ENCODE measurements at places on chromosomes 12 and 14.

DNA sequence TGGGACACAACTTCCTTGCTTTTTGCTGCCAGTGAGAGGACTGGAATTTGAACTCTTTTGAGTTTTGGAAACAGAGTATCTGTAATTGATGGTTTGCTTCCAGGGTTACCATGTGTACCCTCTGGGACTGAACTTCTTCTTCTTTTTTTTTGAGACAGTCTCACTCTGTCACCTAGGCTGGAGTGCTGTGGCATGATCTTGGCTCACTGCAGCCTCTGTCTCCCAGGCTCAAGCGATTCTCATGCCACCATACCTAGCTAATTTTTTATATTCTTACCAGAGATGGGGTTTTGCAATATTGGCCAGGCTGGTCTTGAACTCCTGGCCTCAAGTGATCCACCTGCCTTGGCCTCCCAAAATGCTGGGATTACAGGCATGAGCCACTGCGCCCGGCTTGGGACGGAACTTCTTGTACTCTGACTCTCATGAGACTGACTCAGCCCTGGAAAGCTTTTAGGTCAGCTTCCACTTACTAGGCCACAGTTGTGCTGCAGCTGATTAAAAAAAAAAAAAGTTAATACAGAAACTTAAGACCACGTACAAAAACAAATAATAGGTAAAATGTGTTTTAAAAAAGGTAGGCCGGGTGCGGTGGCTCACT lies 15.8 kb downstream of the SEL1L start:
- DNase-seq, result no peak

- DNase-seq, result peak; percentile 69
Measured at GRCh38 chr12:569803-570434, 93.3 kb downstream of the NINJ2 start.

- no peak for DNase-seq
Measured at GRCh38 chr12:27906127-27906500, 66.4 kb downstream of the PTHLH start.

DNA sequence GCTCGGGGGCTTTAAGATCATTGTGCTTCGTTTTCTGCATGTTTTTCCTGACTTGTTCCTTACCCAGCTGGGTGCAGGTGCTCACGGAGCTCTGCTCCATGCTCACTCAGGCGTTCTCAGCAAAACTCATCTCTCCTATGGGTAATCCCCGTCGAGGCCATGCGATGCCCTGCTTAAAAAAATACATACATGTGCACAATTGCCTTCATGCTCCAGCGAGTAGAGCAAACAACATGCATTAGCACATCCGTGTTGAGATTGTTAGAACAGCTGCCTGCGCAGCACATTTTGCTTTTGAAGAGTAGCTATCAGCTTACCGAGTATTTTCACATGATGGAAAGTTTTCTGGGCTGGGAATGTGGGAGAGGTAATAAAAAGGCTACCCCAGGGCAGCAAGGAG lies 16.2 kb downstream of the AACS start:
- DNase-seq, result no peak

- no peak for DNase-seq
Measured at GRCh38 chr14:20350282-20350681, 6.8 kb downstream of the PARP2 start.
